ENCODE measurements at places on chromosomes 13 and 19. TPM values are rescaled to one million over a fixed set of nuclear protein-coding genes. Genes with fewer than 3 reads are reported as not detected.

DNA sequence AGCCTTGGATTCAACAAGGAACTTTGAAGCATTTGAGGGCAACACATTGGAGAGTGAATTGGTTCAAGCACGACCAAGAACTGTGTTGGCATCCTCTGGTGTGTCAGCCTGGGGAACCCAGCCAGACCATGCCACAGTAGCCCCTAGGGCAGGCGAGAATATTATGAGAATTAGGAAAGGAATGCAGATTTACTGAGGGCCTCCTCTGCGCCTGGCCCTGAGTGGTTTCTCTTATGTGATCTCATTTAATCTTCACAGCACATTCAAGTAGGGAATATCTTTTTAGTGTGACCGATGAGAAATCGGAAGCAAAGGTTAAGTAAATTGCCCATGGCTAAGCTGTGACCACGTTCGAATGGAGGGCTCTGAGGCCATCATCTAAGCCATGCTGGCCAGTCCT lies 15.3 kb upstream of the ERICH6B start:
- peak; percentile 90 for DNase-seq

DNA sequence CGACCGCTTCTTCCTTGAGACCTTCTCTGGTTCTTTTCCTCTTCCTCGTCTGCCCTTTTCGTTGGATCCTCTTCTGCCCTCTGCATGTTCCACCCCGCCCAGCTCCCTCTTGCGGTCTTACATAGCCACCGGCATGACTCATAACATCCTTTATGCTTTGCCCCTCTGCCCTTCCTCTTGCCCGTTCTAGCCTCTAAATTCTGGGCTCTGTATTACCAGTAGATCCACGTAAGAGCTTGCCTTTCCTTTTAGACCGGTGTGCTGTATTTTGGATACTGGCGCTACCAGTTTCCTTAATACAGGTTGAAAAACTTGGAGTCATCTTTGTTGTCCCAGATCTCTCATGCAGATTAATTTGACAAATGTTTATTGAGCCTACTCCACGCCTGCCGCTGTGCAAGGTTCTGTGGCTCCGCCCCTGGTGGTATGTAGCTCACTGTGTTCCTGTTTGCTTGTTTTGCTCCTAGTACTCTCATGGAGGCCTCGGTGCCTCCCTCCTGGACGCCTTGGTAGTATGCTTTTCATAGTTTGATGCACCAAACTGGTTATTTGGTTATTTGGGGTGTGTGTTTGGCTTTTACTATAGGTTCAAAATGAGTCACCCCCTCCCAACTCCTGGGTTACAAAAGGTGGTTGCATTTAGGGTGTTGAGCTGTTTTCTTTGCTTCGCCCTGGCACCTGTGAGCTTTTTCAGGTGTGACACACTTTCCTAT lies 1.7 kb downstream of the GTF3A start:
- DNase-seq: peak; percentile 90

GRCh38 chr19:13189600-13189999 lies 39.4 kb downstream of the IER2 start:
- no peak for DNase-seq

GRCh38 chr19:5369962-5370367 lies 29.4 kb upstream of the PTPRS start:
- DNase-seq: peak; percentile 33

DNA sequence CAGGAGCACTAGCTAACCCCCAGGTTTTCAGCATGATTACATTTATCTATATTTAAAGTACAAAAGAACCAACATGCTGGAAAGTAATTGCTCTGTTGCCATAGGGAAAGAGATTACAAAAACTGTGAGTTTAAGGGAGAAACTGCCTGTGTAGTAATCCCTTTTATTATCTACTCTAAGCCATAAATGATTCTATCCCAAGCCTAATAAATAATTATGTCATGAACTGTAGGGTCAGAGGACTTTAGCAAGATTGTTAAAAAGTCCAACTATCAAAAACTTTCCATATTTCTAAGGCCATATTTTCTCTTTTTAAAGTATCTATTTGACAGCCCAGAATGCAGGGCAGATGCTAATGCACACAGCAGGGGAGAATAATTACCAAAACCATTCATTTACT lies 573.8 kb upstream of the MIR17HG start:
- DNase-seq: no peak

GRCh38 chr19:38819231-38819920 lies 6.6 kb upstream of the LGALS4 start:
- no peak for DNase-seq

DNA sequence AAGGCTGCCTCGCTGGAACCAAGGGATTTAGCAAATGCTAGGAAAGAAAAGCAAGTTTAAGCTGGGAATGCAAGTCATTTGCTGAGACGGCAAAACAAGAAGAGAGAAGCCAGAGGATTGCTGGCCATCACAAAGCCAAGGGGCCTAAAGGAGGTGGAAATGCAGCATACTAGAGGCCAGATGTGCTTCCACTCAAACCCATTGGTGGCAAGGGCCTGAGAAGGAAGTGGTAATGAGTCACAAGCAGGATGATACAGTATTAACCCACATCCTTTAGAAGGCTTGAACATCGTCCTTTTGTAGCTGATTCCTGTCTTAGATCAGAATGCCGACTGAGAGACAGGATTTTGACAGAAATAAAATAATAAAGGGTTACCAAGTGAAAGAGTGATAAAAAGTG lies 68.2 kb downstream of the ITGBL1 start:
- peak; percentile 86 for DNase-seq

- DNase-seq: no peak
These were observed 8.2 kb downstream of the IL4I1 start for GRCh38 chr19:49888510-49888824.

DNA sequence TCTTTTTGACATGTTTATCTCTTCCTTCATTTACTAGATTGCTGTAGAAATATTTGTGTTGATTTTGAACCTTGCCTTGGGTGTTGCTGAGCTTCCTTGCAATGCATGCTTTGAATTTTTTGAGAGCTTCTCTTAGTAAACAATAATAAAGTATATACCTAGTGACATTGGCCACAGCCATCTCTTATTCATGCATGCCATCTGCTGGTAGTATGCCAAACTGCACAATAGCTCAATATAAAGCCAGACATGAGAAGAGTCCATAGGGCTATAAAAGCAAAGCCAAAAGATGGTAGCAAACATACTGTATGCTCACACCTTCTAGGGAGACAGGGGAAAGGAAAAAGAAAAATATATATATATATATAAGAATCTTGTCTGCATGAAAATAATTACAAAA lies 18.9 kb upstream of the ZSCAN5A start:
- peak; percentile 51 for DNase-seq

GRCh38 chr13:52405369-52405766 lies 604 bp downstream of the THSD1 start:
- DNase-seq: no peak

DNA sequence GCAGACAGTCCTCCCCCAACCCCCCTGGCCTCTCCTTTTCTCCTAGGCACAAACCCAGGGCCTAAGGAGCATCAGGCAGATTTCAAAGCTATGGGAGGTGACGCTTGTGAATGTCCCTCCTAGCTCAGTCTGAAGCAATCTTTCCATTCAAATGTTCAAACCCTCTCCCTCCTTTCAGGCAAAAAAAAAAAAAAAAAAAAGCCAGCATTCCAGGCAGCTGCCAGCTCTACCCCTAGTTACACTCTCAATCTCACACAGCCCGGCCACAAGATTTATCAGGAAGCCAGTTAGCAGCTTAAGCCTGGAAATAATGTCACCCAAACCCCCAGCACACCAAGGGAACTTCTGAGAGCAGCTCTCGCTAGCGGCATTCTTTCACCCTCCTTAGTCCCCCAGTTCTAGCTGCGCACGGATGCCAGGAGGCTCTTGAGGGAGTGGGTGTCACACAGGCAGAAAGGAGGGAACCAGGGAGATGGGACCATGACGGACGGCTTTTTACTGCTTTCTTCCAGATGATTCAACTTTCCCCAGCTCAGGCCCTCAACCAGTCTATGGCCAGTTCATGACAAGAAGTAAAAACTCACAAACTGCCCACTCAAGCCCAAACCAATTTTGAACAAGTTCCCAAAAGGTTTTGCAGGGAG lies 6.3 kb downstream of the SH3GL1 start:
- no peak for DNase-seq

DNA sequence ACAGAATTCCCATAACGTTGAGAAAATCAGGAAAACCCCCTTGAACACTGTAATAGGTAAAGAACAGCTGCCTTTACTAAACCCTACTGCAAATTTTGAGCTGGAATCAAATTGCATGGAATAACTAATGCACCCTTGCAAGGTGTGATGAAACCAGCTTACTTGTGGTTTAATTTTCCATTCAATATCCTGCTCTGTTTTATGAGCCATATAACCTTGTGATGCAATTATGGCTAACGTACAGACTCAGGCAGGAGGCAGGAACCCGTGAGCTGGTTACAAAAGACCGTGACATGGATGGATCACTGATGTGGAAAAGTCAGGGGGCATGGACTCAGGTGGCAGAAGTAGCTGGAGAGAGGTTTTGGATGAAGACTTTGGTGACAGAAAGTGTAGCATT lies 438.6 kb downstream of the COG6 start:
- DNase-seq: no peak

DNA sequence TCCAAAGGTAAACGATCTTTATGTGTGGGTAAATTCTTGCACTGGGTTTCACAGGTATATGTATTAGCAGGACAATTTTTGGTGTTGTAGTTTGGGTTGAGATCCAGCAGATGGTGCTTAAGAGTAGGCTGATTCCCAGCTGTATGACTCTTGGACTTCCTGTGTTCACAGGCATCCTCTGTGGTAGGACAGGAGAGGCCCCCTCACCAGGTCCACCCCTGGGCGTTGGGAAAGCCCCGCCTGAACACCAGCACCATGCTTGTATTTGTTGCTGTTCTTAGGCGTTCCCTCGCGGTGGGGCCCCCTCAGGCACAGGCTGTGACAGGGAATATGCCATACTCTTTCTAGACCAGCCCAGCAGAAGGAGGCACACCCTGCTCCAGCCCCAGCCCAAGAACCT lies 49.5 kb upstream of the PCDH17 start:
- DNase-seq: no peak

GRCh38 chr19:49570138-49570856 lies 10.1 kb downstream of the NOSIP start:
- peak; percentile 81 for DNase-seq

DNA sequence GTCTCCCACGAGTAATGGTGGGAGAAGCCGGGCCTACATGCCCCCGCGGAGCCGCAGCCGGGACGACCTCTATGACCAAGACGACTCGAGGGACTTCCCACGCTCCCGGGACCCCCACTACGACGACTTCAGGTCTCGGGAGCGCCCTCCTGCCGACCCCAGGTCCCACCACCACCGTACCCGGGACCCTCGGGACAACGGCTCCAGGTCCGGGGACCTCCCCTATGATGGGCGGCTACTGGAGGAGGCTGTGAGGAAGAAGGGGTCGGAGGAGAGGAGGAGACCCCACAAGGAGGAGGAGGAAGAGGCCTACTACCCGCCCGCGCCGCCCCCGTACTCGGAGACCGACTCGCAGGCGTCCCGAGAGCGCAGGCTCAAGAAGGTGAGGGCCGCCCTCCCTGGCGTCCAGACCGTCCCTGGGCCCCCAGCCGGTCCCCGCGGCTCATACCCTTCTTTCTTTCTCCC lies 1.4 kb upstream of the USF2 start:
- peak; percentile 40 for DNase-seq

DNA sequence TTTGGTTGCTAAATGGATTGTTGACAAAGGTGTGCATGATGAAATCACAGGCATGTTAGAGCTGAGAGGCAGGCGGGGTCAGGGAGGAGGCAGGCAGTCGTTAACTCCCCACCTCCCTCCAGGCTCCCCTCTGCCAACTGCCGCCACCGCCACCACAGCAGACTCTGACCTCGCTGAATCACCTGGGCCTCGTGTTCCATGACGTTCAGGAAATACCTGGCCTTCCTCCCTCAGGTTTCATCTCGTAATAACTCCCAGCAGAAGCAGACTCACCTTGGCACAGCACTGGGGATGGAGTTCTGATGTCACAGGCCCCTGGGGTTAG lies 198.5 kb downstream of the KATNAL1 start:
- no peak for DNase-seq

DNA sequence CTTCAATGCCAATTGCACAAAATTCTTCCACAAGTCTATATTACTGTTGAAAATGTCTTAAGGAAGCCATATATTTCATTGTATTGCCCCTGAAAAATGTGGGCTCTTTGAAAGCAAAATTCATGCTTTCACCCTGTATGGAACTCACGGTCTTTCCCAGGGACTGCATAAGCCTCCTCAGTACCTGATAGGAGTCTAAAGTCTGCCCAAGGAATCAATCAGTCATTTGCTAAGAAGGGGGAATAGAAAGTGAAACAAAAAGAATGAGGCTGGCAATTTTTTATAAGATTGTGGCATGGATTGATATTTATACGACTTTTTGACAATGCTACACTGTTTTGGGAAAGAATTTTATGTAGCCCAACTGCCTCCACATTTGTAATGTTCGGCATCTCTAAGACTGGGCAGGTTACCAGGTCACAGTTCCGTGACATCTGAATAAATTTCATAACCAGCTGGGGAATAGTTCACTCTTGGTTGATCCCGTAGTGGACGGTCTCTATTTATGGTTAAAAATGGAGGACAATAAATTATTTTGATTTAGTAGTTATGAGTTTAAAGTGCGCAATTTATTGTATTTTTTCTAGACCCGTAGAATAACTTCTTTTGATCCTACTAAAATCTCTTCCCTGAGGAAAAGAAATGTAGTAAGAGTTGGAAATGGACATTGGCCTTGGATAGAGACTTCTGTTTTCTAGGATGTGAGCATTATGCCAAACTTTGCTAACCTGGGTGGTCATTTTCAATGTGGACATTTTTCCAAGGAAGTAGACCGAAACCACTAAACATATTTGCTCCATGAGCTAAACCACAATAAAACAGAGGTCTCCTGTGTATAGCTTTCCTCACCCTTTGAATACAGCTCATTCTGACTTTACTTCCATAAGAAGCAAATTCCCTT lies 1585.4 kb downstream of the EFNB2 start:
- DNase-seq: peak; percentile 68

DNA sequence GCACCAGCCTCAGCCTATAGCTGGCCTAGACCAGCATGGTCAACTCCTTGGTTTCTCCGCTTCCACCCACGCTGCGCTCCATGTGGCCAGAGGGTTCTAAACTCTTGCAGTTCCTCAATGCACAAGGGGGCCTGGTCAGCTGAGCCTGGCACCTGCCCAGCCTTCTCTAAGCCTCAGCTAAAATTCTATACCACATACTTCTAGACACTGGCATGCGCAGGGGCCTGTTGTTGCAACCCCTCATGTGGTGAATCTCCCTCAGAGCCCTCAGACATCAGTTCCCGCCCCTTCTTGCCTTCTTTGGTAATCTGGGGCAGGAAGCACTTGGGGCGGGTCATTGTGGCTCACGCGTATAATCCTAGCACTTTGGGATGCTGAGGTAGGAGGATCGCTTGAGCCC lies 19.7 kb upstream of the LDLR start:
- DNase-seq: no peak

ZNF285 gene
- total RNA-seq: 2.3 TPM

USP12 gene
- total RNA-seq: 17.9 TPM

LMTK3 gene
- total RNA-seq: not detected

BST2 gene
- 490 TPM for total RNA-seq

C2CD4C gene
- total RNA-seq: not detected

PTPRH gene
- 0.79 TPM for total RNA-seq

HSH2D gene
- 11.1 TPM for total RNA-seq

All from M059J (cell line).